Umbilical cord (tissue), 2 donors: ENCODE measurements at places on chromosomes 11 and 22.
A peak's percentile ranks its signal among the peaks of the same experiment; 100 is the strongest.

- DNase-seq: no peak
Measured at GRCh38 chr11:15580056-15580774, 465.5 kb downstream of the INSC start.

- peak; percentile 94 for DNase-seq
Measured at GRCh38 chr11:76588455-76589325, 81.9 kb downstream of the LRRC32 start.

DNA sequence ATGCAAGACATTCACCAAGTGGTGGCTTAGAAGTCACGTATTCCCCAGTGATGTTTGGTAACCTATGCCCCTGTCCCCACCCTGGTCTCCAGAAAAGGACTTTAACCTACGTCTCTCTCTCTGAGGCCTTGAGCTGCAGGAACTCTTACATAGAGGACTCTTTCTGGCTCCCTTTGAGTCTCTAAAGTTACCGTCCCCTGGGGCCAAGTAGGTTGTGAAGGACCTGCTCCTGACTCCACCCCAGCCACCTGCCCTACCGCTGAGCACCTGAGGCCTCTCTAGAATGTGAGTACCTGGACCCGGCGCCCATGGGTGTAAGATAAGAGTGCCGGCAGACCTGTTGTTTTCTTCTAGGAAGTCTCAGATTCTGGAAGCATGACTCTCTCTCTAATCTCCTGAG, 95.4 kb downstream of the TIMP3 start:
- DNase-seq: no peak

DNA sequence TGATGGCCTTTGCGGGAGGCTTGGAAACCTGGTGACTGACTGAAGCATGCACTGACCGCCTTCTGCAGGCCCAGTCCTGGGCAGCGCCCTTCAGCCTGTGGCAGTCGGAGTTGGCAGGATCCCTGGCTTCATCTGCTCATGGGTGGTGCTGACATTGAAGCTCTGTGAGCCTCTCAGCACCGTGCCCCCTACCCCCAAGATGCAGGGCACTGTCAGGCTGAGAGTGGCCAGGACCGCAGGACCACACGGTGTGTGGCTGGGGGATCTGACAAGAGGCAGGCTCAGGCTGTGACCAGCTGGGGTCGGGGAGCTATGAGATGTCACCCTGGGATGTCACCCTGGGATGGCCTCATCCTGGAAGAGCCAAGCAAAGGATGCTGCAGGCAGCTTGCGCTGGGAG, 32.7 kb downstream of the TBC1D22A start:
- DNase-seq: no peak

DNA sequence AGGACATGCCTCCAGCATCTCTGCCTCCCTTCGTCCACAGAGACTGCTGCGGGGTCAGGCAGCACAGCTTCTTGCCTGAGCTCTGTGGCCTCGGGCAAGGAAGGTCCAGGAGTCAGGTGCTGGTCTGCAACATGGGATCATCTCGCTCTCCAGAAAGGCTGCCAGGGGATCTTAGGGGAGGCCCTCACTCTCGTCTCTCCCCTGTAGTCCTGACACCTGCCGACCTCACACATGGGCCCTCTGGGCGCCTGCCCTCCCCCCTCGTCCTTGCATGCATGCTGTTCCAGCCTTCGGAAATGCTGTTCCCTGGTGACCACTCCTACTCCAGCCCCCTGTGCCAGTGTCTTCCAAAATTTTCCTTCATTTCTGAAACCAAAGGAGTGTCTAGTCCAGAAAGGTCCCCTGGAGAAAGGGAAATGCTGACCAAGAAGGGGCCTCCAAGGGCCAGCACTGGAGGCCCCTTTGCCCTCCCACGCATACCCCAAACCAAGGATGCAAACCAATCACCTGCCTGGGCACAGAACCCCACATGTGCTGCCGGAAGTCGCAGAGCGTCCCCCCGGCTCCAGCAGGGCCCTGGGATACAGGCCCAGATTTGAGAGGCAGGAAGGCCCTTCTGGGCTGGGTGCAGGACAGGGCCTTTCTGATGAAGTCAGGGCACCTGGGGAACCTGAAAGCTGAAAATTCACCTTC, 41.0 kb downstream of the IGF2 start:
- DNase-seq: no peak

DNA sequence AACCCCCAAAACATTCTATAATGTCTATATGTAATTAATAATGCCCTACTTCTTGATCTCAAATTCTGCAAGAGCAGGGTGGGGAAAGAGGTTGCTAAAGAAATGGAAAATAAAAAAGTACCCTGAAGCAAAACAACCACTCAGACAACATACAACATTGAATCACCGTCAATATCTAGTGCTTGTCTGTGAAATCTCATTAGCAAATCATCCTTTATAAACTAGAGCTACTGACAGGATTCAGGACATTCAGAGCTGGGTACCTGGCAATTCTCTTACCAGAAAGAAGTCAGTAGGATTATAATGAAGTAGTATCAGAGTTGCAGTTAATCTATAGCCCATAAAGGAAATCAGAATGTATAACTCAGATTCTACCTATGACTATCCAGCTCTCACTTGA, 143.2 kb downstream of the CADM1 start:
- DNase-seq: no peak

DNA sequence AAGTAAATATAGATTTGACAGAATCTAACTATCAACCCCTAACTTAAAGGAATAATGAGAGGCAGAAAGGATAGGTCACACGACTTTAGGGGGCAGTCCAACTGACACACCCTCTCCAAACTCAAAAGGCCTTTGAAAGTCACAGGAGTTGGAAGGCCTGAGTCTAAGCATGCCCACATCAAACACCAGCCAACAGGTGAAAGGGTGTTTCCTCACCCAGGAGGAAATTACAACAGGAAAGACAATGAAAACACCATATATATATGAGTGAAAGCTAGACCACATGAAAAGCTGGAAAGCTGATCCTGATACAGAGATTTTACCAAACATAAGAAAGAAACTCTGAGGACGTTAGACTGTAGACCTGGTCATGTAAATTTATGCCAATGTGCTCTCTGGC, 10.5 kb upstream of the DEPDC7 start:
- DNase-seq: no peak

DNA sequence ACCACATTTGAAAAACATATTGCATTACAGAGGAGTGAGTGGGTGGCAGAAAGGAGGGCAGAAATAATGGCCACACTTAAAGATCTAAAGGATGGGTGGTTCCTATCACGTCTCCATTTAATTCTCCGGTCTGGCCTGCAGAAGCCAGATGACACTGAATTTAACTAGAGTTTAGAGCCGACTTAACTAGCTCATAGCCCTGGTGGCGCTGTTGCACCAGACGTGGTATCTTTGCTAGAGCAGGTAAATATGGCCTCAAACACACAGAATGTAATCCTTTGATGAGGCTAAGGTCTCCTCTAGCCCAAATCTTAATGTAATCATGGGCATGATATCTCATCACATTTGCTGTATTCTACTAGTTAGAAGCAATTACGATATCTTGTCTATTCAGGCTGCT, 51.5 kb upstream of the GAL start:
- peak; percentile 24 for DNase-seq

- DNase-seq: no peak
Measured at GRCh38 chr11:72591785-72592502, 82.3 kb downstream of the PDE2A start.

DNA sequence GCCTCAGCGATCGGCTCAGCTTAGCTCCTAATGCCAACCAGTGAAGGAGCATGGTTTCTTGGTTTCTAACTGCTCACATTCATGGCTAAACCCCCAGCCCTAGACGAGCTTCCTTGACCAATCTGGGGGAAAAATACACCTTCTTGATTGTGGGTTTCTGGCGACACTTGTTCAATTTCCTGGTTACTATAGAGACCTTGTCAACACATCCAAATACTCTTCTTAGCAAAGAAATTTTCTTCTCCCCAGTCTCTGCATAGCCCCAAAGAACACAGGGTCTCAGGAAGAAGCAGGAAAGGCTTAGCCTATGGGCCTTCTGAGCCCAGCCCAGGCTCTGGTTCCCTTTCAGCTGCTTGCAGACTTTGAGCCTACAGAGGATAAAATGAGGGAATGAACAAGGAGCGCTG, 88.5 kb upstream of the SYT13 start:
- no peak for DNase-seq

DNA sequence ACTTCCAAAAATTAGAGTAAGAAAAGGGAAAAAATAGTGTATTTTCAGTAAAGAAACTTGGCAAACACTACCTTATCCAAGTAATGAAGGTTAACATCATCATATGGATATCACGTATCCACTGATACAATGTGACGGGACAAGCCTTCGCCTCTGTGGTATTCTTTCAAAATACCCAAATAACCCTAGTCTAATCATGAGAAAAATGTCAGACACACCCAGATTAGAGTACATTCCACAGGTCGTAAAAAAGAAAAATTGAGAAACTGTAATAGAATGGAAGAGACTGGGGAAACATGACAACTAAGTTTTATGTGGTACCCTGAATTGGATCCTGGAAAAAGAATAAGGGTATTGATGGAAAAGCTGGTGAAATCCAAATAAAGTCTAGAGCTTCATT, 48.9 kb downstream of the NARS2 start:
- no peak for DNase-seq

DNA sequence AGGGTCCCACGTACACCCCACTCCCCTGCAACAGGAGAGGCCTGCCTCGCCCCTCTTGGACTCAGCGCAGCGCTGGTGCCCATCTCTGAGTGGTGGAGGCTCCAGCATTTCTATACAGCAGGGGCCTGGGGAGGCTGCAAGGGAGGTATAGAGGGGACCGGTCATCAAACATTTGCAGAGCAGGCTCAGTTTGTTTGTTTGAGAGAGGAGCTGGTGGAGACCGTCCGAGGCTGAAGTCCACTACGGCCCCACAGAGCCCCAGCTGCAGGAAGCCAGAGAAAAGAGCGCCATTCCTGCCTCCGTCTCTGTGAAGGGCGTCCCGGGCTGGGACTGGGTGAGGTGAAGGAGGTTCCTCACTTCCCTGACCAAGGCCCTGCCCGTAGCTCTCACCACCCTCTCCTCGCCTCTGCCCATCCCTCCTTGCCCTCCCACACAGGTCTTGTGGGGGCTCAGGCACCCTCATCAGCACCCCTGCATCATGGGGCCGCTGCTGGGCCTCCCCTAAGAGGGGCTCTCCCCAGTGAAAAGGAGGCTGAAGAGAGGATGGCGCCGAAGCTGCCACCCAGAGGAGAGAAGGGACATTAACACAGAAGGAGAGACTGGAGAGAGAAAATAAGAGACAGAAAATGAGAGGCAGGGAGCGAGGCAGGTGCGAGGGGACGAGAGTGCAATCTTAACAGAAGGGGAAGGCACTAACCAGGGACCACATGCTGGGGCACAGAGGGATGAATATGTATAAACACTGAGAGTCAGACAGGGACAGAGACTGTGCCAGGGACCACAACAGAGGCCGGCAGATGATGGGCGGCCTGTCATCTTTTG, 24.5 kb downstream of the RPUSD4 start:
- no peak for DNase-seq

DNA sequence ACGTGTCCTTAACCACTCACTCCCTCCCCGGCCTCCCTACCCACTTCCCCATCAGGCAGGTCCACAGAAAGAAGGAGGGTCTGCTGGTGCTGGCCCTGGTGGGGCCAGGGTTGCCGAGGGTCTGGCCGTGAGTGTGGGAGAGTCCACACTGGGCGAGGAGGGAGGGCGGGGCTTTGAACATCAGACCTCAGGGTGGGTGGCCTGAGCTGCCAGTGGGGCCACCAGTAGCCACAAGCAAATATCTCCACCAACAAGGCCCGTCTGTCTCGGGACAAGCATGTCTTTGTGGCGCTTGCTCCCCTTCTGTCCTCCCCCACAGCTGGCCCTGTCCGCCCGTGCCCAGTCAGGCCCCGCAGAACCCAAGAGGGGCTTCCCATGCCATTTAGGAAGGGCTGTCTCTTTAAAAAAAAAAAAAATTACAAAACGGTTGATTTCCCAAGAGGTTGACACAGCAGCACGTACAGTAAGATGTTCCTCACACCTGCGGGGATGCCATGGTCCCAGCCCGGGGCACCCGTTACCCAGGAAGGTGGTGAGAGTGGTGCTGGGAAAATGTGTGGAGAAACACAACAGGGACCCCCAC, 17.7 kb upstream of the TALDO1 start:
- DNase-seq: no peak

- no peak for DNase-seq
Measured at GRCh38 chr11:106723071-106723470, 295.2 kb downstream of the GUCY1A2 start.

- DNase-seq: no peak
Measured at GRCh38 chr11:11567936-11568650, 53.7 kb downstream of the GALNT18 start.

GRCh38 chr22:37079158-37079557, 27.6 kb downstream of the KCTD17 start:
- no peak for DNase-seq

- DNase-seq: no peak
Measured at GRCh38 chr11:95506777-95507176, 275.8 kb upstream of the SESN3 start.

DNA sequence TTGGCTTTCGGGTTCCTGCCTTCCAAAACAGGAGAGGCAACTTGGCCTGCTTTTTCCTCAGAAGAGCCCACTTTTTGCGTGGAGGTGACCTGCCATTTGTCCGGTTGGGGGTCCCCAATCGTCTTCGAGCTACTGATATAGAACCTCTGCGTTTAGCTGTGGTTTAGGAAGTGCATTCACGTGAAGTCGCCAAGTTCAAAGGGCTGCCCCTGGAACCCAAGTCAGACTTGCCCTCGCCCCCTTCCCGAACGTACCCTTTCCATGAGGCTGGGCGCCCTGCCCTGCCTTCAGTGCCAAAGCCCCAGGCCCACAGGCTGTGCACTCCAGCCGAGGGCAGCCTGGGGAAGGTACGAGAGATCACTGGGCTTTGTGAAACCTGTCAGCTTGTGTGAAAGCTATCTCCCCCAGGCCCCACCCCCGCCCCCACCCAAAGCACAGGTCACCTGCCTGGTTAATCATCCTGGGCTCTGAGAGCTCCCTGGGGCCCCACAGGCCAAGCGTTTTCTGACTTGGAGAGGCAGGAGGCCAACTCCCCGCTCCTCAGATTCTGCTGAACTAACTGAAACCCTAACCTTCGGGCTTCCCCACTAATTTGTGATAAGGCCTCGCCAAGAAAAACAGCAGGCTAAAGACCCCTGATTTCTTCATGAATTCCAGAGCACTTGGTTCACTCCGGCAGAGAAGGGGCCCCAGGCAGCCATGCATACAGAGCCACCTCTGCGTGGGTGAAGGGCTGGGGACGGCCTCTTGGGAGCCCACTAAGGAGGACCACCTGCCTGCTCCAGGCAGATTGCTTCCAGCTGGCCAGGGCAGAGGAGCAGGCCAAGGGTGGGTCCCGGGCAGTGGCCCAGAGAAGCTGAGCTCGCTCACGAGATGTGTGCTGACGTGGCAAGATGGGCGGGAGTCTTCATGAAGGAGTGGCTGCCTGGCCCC, 25.8 kb upstream of the KCNQ1OT1 start:
- peak; percentile 94 for DNase-seq

GRCh38 chr11:118435290-118435892, 901 bp upstream of the KMT2A start:
- peak; percentile 76 for DNase-seq

DNA sequence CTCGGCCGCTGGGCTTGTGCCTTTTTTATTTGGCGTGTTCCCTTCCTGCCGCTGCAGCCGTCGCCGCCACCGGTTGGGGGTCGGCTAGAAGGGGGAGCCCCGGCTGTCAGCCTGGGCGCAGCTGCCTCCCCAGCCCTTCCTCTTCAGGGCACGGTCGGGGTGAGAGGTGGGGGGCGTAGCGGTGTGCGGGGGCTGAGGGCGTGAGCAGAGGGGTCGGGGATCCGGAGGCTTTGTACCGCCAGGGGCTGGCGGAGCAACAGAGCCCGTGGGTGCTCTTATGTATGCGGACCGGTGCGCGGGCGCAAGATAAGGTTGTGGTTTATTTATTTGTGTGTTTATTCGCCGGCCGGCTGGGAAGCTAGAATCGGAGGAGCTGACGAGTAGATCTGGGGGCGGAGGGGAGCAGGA, 477 bp downstream of the ZBTB16 start:
- peak; percentile 51 for DNase-seq

GRCh38 chr22:42069801-42070516, 653 bp downstream of the NAGA start:
- DNase-seq: no peak
